Stimulated activated CD8-positive, alpha-beta memory T cell treated with anti-CD3 and anti-CD28 coated beads, Interleukin-12 subunit alpha, Interleukin-12 subunit beta, amount 100 ng/mL, for 1 hour (primary cell): ENCODE measurements at places on chromosomes 7 and 10.

- DNase-seq = no peak
Measured at GRCh38 chr10:69761320-69761719, 40.4 kb upstream of the COL13A1 start.

GRCh38 chr7:143406002-143406357, 2.7 kb downstream of the EPHA1 start:
- no peak for DNase-seq

GRCh38 chr7:30366606-30367005, 82.2 kb downstream of the ZNRF2 start:
- no peak for DNase-seq

- DNase-seq = no peak
Measured at GRCh38 chr7:4100691-4101090, 581.4 kb upstream of the FOXK1 start.

GRCh38 chr7:102287111-102287980, 678 bp downstream of the SH2B2 start:
- DNase-seq = no peak

DNA sequence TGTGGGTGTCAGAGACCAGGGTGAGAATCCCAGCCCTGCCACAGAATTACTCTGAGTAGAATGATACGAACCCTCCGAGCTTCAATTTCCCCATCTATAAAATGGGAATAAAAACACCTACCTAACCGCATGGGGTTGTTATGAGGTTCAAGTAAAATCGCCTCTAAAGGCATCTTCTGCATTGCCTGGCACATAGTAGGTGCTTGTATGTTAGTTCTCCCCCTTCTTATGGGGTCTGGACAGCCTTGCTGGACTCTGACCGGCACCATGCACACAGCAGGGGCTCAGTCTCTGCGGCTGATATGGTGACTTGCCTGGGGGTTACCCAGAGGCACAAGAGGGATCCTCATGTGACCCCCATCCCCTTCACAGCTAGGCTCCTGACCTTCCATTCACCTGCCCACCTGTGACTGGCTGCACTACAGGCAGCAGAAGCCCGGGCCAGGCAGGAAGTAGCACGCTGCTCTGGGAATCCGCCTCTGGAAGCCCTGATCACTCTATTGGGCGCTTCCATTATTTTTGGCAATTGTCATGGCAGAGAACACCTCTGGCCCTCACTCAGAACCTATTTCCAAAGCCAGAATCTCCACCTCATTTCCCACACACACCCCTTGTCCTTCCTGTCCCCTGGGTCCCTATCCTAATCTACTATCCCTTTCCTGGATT, 6.0 kb downstream of the SH3PXD2A start:
- DNase-seq = no peak

GRCh38 chr7:42549866-42550485, 313.0 kb upstream of the GLI3 start:
- DNase-seq = no peak

- no peak for DNase-seq
Measured at GRCh38 chr10:121091961-121092719, 241.0 kb downstream of the WDR11 start.

DNA sequence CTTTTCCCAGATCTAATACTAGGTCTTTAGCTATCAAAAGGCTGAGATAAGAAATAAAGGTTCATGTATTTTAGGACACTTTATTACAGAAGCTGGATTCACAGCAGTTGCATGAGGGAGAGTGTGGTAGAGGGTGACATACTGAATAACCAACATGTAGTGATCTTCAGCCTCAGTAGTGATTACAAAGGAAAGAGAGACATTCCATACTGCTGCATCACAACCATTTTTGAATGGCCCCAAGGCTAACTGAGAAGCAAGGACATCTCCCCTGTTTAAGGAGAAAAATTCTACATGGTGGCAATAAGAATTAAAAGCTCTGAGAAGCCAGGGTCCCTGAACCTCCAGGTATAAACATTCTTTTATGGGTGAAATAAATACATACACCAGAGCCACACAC, 35.3 kb downstream of the COG5 start:
- no peak for DNase-seq

DNA sequence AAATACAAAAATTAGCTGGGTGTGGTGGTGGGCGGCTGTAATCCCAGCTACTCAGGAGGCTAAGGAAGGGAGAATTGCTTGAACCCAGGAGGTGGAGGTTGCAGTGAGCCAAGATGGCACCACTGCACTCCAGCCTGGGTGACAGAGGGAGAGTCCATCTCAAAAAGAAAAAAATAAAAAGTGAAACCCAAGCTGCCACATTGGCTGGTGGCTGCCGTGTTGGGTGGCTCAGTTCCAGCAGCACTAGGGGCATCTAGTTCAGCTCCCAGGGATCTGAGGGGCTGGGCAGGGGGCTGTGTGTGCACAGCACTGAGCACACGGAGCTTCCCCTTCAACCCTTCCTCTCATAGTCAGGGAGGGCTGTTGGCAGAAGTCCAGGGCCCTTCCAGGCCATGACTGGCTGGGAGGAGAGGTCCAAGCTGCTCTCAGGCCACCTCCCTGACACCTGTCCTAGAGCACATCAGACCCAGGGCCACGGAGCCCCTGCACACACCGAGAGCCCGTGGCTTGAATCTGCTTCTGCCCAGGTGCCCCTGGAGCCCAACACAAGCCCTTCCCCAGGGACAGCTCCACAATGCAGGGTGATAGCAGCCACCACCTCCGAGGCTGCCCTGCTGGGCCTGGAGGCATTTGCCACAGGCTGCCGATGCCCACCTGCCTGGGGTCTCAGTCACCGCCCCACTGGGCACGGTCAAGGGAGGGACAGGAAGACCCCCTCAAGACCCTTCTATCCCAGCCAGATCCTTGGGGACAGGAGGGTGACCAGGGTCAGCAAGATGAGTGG, 47.3 kb downstream of the YKT6 start:
- DNase-seq = no peak

GRCh38 chr7:13845601-13846000, 143.9 kb downstream of the ETV1 start:
- no peak for DNase-seq

GRCh38 chr7:51602376-51602775, 285.8 kb upstream of the COBL start:
- DNase-seq = no peak

- no peak for DNase-seq
Measured at GRCh38 chr10:126011995-126012394, 115.6 kb downstream of the FANK1 start.

- no peak for DNase-seq
Measured at GRCh38 chr10:115020449-115020848, 72.7 kb upstream of the ATRNL1 start.

DNA sequence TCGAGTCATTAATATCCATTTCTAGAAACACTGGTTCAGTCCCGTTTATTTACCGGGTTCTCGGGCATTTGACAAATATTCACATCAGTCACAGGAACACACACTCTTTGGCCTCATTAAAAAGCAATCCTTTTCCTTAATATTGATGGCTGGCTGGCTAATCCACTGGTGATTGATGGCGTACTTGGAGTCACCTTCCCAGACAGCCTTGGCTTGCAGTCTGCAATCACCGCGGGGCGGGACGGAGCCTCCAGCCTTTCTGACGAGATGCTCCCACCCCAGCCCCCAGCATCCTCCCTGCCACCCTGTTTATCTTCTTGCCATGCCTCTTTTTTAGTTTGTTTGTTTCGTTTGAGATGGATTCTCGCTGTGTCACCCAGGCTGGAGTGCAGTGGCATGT, 36.6 kb downstream of the SRRM3 start:
- no peak for DNase-seq

- DNase-seq = no peak
Measured at GRCh38 chr7:100589341-100589947, 3.3 kb downstream of the FBXO24 start.

DNA sequence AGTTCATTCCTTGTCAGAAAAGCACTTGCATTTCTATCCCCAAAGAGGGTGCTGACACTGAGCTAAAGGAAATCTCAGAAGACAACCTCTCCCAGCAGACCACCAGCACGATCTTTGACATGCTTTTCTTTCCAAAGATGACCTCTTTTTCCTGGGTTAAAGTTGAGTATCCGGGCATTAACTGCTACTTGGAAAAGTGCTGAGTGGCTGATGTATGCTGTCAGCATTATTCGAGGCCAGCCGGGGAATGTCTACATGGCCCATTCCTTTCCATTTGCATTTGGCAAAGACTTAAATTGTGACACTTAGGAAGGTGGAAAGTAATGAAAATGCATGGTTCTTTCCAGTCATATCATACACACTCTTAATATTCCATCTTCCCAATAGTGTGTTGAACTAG, 90.6 kb upstream of the SKAP2 start:
- DNase-seq = no peak

DNA sequence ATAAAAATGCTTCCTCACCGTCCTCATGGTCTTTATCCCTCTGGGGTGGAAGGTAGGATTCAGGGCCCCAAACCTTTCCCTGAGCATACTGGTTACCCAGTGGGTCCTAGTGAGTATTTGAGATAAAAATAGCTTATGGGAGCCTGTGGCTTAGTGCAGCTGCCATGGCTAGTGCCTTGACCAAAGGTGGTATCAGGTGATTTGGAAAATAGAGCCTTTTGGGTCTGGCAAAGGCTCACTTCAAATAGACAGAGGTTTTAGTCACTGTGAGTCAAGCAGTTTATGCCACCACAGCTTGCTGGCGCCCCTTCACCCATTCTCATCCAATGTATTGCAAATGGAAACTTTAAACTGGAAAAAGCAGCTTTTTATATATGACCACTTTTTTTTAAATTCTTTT, 30.4 kb downstream of the PLAU start:
- no peak for DNase-seq

DNA sequence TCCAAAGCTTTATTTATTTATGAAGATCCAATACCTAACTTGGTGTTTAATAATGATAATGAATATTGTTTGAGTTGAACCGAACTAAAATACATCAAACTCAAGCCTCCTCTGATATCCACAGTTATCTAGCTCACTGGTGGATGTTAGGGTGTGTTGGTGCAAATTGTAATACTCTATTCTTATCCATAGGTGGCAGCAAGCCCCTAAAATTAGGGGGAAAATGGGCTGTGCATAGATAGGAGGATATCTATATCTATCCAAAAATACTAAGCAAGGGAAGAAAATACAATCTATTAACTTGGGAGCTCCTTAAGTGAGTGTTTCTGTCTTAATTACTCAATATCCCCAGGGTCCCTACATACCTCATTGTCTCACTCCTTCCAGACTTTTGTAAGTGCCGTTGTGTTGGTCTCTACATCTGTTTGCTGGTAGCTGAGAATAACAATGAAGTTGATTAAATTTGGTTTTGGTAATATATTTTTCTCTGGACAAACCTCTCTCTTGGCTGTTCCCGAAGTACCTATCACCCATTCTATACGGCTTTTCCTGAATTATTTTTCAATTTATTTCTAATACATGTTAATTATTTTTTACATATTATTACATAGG, 55.0 kb upstream of the VWDE start:
- DNase-seq = no peak

GRCh38 chr10:120019568-120019967, 127.0 kb downstream of the SEC23IP start:
- no peak for DNase-seq

DNA sequence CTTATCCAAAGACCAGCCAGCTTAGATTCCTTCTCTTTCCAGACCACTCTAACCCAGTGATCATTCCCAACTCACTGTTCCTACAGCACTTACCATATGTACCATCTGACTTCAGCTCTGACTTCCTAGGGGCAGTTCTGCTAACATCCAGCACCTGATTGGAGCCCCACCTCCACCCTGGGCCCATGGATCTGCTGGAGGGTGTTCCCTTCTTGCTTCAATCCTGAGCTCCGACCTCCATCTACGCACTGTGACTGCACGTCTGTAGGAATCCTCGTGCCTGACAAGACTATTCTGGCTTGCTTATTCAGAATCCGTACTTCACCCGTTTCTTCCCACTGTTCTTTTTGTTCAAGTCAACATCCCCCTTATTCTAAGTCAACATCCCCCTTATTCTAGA, 57.6 kb downstream of the HIPK2 start:
- no peak for DNase-seq

DNA sequence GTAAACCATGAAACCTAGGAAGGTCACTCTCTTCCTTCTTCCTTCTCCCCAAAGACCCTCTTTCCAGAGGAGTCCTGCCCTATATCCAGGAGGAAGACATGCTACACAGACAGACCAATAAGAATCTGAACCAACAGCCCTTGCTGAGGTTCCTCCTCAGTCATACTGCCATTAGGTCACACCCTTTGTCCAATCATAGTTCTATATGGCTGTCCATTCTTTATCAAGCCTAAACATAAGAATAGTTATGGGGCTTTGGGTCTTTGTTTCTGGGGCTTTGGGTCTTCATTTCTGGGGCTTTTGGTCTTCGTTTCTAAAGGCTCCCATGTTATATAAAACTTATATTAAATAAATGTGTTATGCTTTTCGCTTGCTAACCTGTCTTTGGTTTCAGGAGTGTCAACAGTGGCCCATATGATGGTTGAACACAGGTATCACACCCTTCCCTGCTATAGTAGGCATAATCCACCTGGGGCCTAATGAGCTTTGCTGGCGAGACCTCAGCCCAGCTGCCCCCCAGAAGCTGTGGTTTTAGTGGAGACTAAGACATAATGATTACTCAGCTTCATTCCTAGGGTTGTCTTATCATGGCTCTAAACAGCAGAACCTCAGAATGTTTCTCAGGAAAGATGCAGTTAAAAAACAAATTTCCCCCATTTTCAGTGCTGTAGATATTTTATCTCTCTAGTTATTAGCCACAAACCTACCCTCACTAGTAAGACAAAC, 91.6 kb downstream of the ELMO1 start:
- DNase-seq = no peak

- no peak for DNase-seq
Measured at GRCh38 chr10:100006243-100006886, 3.4 kb downstream of the DNMBP start.

GRCh38 chr7:121273467-121274167, 55.2 kb upstream of the WNT16 start:
- DNase-seq = no peak

GRCh38 chr7:14013898-14014297, 24.4 kb upstream of the ETV1 start:
- no peak for DNase-seq

GRCh38 chr10:71501402-71501801, 104.7 kb downstream of the CDH23 start:
- no peak for DNase-seq

GRCh38 chr10:107164992-107165391, 486 bp upstream of the SORCS1 start:
- DNase-seq = no peak

- no peak for DNase-seq
Measured at GRCh38 chr10:24483701-24484100, 240.0 kb downstream of the ARHGAP21 start.

GRCh38 chr7:88485821-88486220, 179.1 kb upstream of the STEAP4 start:
- no peak for DNase-seq

- DNase-seq = no peak
Measured at GRCh38 chr7:155576900-155577508, 30.6 kb upstream of the CNPY1 start.

DNA sequence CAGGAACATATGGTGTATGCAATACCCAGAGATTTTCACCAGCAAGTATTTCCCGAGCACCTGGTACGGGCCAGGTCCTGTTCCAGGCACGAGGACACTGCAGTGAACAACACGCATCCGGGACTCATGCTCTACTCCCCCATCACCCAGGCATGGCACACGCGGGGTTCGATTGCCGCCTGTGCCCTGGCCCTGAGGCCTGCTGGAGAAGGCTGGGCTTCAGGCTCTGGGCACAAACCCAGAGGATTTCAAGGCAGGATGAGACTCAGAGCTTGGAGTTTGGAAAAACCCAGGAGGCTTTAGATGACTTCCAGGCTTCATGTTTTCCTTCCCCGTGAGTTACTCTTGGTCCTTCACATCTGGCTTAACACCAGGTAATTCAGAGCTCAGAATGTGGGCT, 143.5 kb downstream of the NEURL1 start:
- no peak for DNase-seq

GRCh38 chr10:95414844-95415485, 124.2 kb upstream of the PDLIM1 start:
- DNase-seq = no peak
